Fibroblast of skin of left biceps (primary cell): ENCODE measurements at places on chromosomes 2 and 18.

DNA sequence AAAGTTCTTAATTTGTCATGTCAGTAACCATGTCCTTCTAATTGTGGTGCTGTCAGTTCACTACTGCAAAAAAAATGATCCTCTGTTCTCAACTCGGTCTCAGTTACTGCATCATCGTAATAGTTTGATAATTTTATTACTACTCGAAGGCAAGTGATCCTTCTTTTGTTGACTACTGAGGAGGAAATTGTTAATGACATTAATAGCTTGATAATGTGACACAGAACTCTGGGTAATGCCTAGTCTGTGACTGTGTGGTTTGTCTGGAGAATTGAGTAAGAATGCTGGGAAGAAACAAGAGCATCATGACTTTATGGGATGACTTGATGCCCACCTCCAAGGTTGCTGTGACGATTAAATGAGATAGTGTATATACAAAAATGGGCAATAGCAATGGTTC, 267.2 kb downstream of the LRRTM1 start:
- no peak for DNase-seq

DNA sequence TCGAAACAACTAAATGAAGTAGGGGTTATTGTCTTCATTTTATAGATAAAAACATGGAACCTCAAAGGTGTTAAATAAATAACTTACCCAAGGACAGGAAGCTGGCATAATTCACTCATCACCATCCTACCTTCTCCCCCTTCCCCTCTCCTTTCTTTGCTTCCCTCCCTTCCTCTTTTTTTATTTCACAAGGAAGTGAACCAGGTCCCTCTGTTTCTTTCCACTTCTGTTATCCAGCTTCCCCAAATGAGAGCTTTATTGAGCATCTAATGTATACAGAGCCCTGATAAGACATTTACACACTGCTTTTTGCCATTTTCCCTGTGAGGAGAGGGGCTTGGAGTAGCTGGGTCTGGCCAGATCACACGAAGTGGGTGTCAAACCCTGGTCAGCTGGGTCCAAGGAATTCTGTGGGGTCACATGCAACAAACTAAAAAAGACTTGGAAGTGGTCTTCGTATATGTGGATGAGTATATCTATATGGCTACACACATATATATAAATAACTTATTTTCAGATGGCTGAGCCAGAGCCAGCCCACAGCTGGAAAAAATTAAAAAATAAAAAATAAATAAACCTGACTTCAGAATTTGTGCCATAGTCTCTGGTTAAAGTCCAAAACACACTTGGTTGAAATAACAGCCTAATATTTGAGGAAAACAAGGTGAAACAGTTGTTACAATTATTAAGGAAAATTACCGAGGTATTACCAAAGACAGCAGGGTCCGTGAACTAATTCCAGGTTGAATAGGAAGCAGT, 49.3 kb upstream of the FOSL2 start:
- no peak for DNase-seq

DNA sequence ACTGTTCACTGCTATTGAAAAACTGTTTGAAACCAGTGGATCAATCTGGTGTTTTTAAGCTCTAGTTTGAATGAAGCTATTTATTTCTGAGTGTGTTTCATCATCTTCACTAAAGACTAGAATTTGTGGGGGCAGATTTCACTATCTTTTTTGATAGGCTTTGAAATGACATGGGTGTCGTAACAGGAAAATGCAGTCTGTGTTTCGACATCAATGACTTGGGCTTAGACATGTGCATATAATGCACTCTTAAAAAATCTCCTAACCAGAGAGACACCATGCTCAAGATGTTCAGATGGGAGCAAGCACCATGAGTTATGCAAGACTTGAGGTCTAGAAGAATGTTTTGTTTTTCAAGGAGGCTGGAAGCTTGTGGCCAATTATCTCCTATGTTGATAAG, 221.6 kb downstream of the GPD2 start:
- DNase-seq, result no peak

DNA sequence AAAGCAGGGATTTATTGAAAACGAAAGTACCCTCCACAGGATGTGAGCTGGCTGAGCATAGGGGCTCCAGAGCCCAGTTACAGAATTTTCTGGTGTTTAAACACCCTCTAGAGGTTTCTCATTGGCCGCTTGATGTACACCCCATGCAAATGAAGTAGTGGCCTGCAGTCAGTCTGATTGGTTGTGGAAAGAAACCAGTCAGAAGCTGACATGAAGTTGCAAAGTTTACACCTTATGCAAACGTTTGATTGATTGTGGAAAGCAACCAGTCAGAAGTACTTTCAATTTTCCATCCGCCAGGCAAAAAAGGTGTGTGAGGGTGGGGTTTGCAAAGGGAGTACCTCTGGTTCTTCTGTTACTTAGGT, 62.3 kb downstream of the VWA3B start:
- peak; percentile 13 for DNase-seq
